ENCODE measurements at places on chromosomes 7 and 10.
A peak's percentile ranks its signal among the peaks of the same experiment; 100 is the strongest.

GRCh38 chr7:37342688-37343471, 105.8 kb downstream of the ELMO1 start:
- DNase-seq = peak; percentile 54

- no peak for DNase-seq
Observed at GRCh38 chr10:44651834-44652233, 259.3 kb upstream of the TMEM72 start.

- no peak for DNase-seq
Observed at GRCh38 chr7:148495605-148496004, 95.0 kb upstream of the C7orf33 start.

DNA sequence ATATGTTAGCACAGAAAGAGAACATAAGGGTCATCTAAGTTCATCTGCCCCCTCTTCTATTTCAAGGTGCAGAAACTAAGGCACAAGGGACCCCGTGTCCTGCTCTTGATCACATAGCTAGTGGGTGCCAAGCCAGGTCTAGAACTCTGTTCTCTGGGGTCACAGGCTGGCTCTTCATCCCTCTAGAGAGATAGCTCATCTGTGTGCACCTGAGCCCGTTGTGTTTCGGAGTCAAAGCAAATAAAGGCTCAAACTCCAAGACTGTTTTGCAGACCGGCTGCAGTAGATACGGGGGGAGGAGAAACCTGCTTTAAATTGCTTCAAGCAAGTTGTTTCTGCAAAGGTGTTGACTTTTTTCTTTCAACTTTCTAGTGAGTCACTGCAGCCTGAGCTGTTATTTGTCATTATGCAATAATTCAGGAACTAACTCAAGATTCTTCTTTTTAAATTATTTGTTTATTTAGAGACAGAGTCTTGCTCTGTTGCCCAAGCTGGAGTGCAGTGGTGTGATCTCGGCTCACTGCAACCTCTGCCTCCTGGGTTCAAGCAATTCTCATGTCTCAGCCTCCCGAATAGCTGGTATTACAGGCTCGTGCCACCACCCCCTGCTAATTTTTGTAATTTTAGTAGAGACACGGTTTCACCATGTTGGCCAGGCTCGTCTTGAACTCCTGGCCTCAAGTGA, 6.5 kb downstream of the BLVRA start:
- DNase-seq = no peak

DNA sequence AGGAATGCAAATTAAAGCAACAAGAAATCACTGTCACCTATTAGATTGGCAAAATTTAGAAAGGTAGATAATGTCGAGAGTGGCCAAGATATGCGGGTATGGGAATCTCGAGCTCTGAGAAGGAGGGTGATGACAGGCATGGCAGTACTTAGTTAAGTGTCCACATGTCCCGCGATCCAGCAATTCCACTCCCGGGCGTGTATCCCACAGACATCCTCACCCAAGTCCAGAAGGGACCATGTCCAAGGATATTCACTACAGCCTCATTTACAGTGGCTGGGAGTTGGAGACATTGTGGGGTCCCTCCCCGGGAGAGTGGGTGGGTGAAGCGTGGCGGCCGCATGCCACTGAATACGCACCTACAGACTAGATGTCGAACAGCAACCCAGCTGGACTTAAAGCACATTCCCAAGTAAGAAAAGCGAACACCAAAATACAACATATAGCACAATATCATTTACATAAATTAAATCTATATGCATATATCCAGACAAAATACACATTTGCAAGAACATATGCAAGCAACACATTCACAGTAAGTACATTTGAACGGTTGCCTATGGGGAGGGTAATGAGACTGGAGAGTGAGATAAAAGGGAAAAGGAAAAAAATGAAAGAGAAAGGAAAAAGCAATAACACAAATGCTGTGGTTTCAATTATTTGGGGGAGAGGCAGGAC, 9.9 kb downstream of the KCNH2 start:
- DNase-seq = no peak

DNA sequence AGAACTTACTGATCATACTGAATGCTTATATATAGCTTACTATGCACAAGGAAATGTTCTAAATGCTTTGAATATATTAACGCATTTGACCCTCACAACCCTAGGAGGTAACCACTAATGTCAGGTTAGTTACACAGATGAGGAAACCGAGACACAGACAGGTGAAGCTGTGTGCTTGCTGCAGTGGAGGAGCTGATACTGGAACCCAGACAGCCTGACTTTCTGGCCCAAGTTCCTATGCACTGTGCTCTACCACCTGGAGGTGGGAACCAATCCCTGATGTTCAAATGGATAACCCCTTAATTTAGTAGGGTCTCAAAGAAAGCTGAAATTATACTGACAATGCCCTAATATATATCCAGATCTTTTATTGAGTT, 119.6 kb downstream of the SORBS1 start:
- no peak for DNase-seq

- no peak for DNase-seq
Observed at GRCh38 chr10:48330269-48330668, 23.8 kb downstream of the MAPK8 start.

DNA sequence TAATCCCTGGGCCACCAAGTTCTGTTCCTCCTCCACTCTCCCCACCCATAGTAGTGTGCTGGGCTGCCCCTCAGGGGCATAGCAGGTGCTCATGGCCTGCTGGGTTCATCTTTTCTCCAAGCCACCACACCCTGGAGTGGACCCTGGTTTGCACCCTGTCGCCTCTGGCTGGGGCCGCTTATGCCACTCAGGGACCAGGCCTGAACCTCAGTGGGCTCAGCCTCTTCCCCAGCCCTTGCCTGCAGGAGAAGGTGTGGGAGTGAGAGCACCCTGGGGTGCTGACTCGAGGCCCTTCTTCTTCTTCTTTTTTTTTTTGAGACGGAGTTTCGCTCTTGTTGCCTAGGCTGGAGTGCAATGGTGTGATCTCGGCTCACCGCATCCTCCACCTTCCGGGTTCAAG, 10.2 kb downstream of the CLIP2 start:
- DNase-seq = no peak

- no peak for DNase-seq
Observed at GRCh38 chr10:110040108-110040507, 32.3 kb downstream of the ADD3 start.

DNA sequence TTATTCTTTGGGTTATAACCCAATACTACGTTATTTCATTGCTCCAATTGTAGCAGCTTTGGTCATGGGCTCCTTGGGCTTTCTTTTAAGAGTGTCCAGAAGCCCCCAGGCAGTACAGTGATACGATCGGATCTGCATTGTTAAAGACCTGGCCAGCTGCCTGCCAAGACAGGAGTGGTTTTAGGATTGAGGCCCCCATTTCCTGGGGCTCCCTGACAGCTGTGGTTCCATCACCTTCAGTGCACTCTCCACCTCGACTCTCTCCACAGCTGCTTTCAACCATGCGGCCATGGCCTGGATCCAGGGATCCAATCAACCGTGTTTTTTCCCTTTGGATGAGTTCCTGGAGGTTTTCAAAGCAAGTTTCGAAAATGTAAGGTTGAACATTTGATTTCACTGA, 123.4 kb upstream of the BTBD16 start:
- DNase-seq = no peak

- no peak for DNase-seq
Observed at GRCh38 chr10:30832001-30832748, 199.5 kb downstream of the ZNF438 start.

GRCh38 chr10:34240039-34240438, 575.1 kb downstream of the PARD3 start:
- DNase-seq = no peak

DNA sequence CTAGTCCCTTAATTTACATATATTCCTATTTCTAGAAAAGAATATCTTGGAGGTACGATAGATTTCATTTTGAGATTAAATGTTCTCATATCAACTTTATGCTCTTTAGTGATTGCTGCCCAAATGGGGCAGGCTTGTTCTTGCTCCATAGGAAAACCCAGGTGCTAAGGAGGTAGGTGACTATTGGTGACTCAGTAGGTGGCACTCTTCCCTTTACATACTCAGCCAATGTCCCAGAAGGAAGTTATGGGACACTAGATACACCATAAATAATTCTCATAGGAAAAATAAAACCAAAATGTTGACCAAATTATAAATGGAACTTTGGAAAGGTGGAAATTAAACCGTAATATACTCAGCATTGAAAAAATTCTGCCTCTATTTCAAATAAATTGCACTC, 4.0 kb downstream of the SKAP2 start:
- no peak for DNase-seq

GRCh38 chr7:157007470-157008066, 2.9 kb downstream of the MNX1 start:
- DNase-seq = no peak

GRCh38 chr7:122628651-122629411, 70.1 kb downstream of the RNF133 start:
- no peak for DNase-seq

All from stimulated activated CD4-positive, alpha-beta T cell treated with anti-CD3 and anti-CD28 coated beads, Interleukin-12 subunit alpha, Interleukin-12 subunit beta, amount 100 ng/mL, for 48 hours (primary cell).